ENCODE measurements at places on chromosomes 6 and 20.

GRCh38 chr6:166751051-166751595, 124.1 kb upstream of the RPS6KA2 start:
- no peak for DNase-seq

GRCh38 chr20:3705491-3705969, 6.9 kb downstream of the SIGLEC1 start:
- DNase-seq, result no peak

DNA sequence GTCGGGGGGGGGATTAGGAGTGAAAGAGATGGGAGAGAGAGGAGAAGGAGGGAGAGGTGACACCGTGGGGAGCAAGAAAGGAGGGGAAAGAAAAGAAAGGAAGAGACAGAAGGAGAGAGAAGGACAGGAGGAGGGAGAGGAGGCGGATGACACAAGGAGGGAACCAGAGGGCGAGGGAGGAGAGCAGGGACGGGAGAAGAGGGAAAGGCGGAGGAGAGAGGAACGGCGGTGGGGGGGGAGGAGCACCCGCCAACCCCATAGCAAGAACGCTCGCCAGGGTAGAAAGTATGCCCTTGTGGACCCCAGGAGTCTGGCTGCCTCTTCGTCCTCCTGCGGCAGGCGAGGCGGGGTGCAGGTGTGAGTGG, 4.5 kb upstream of the INSM1 start:
- DNase-seq, result no peak

DNA sequence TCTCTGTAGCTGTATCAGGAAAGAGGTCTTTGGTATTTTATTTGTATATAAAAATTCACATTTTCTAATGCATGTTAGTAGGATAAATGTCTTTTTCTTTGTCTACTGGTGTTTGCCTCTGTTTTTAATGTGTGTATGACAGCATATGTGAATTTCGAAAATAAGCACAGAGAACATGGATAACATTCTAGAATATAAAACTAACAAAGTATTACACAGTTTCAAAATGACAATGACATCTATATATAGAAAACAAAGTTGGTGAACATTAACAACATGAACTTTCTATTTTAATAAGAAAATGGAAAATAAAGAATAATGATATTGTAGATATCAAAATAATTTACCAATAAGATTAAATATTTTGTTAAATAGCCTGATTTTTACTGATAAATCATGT, 608.0 kb downstream of the COL12A1 start:
- DNase-seq, result no peak

- DNase-seq, result no peak
Measured at GRCh38 chr6:27872642-27873020, 39.6 kb downstream of the OR2B2 start.

DNA sequence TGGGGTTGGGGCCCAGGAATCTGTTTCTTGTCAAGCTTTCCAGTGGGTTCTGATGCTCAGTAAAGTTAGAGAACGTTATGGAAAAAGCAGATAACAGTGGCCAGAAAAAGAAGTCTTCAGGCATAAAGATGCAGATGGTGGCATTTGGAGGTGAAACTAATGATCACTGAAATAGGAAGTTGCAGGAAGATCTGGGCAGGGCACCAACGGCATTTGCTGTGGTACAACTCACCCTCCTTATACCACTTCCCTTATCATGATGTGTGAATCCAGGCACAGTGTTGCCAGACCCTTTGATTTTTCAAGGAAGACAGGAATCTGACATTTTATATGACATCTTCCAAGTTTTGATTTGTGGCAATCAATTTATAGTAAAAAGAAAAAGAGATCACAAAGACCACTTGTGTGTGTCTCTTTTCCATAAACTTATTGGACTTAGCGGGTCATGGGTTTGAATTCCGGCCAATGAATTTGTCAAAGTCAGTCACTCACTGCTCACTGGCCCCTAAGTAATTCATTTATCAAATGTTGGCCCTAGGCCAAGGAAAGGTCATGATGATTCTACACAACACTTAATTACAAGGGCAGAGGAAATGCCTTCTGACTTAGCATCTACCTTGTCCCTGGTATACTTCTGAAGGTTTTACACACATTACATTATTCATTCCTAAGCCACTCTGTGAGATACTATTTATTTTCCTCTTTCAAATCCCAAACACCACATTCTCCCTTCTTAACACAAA, 37.6 kb downstream of the LAMP5 start:
- no peak for DNase-seq

DNA sequence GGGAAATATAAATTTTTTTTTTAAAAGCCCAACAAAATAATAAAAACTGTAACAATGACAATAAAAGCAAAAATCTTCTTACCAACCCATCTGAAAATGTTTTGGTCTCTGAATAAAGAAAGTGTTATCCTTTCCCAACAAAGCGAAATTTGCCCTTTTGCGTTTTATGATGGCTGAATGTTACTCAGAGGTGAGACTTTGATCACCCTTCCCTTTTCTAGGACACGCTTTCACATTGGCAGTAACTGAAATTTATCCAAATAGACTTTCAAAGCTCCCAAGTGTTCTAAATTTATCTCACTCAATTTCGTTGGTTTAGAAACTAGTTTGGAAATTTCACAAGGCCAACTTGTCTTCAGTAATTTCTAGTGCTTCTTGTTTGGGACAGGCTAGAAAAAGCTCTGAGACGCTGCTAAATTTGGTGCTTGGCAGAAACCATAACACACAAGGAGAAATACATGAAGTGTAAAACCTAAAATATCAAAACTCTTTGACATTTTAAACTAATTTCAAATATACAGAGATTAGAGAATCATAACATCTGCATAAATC, 354.5 kb upstream of the CITED2 start:
- no peak for DNase-seq

DNA sequence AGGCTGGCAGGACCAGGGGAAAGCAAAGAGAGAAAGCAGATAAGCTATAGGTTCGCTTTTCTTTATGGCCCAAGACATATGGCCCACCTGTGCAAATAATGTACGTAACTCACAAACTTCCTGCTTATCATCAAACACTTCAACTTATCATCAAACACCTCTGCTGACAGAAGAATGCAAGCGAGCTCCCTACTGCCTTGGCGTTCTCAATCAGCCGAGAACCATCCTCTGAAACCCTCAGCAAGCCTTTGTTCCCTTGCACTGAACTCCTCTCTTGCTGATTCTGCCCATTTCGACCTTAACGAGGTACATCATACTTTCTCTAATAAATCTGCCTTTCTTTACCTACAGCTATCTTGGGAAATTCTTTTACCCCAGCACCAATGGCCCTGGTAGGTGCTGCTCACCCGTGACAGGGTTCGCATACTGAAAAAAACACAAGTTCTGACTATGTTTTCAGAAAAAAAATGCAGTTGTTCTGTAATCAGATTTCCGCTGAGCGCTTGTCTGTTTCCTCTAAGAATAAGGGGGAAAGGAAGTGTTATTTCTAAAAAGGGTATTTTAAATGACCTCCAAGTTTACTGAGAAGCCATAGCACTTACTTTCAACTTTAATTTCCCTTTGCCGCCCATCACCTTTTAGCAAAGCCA, 28.3 kb downstream of the SERPINB6 start:
- peak; percentile 23 for DNase-seq

DNA sequence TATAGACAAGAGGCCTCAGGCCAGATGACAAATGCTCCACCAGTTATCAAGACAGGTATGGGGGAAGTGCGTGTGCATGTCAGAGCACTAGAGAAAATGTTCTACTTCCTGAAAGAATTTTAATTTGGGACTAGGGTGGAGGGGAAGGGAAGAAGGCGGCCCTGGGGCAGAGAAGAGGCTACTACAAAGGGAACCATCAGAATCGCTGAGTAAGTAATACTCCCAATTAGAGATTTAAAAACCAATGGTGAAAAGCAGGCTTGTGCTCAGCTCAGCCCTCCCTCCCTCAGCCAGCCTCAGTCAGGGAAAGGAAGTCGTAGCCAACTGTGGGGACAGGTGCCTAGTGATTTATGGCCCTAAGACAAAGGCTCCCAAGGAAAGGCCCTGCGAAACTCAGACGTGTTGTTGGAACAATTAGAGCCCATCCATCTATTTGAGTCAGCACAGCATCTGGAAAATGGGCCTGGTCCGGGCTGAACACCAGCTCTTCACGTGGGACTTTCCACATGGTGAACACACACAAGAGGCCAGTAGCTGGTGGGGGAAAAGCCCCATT, 15.0 kb upstream of the MAFB start:
- no peak for DNase-seq

- no peak for DNase-seq
Measured at GRCh38 chr6:14772188-14772587, 473.7 kb upstream of the JARID2 start.

GRCh38 chr6:101417900-101418299, 24.4 kb downstream of the GRIK2 start:
- no peak for DNase-seq

DNA sequence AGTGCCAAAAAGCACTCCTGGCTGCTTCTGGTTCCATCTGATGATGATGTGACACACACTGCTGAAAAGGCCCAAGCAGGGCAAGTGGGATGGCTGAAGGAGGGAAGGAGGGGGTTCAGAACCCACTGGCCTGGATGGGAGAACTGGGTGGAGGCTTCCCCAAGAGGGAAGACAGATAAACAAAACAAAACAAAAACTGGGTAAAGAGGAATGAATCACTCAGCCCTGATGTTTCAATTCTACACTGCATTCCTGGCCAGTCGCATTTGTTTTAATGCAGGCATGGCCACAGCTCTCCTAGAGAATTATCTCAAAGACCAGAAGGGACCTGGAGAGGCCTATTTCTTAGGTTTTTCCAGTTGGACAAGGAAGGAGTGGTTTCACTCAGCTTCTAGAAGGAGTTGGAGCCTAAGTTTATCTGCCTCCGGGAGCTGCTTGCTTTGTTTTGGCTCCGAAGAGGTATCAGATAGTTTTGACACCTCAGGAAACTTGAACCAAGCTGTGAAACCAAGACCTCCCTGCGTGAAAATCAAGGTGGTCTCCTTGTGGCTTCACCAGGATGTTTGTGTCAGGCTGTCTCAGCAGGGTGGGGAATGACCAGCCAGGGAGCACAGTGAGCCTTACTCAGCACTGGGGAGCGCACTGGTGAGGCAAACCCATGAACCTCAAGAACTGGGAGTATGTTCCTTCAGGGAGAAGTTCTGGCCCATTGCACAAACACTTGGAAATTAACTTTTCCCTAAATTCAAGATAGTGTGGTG, 16.1 kb downstream of the TTPAL start:
- DNase-seq, result no peak

GRCh38 chr6:137309078-137309762, 90.0 kb upstream of the IFNGR1 start:
- DNase-seq, result peak; percentile 16

DNA sequence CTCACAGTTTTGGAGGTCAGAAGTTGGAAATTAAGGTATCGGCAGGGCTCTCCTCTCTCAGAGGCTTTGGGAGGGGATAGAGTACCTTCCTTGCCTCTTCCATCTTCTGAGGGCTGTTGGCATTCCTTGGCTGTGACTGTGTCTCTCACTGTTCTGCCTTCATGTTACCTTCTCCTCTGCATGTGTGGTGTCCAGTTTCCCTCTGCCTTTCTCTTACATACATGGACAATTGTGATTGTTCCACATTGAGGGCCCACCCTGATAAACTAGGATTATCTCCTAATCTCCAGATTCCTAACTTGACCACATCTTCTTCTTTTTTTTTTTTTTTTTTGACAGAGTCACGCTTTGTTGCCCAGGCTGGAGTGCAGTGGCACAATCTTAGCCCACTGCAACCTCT, 72.1 kb upstream of the SPACA1 start:
- no peak for DNase-seq

- DNase-seq, result no peak
Measured at GRCh38 chr20:49821870-49822331, 9.3 kb downstream of the SLC9A8 start.

DNA sequence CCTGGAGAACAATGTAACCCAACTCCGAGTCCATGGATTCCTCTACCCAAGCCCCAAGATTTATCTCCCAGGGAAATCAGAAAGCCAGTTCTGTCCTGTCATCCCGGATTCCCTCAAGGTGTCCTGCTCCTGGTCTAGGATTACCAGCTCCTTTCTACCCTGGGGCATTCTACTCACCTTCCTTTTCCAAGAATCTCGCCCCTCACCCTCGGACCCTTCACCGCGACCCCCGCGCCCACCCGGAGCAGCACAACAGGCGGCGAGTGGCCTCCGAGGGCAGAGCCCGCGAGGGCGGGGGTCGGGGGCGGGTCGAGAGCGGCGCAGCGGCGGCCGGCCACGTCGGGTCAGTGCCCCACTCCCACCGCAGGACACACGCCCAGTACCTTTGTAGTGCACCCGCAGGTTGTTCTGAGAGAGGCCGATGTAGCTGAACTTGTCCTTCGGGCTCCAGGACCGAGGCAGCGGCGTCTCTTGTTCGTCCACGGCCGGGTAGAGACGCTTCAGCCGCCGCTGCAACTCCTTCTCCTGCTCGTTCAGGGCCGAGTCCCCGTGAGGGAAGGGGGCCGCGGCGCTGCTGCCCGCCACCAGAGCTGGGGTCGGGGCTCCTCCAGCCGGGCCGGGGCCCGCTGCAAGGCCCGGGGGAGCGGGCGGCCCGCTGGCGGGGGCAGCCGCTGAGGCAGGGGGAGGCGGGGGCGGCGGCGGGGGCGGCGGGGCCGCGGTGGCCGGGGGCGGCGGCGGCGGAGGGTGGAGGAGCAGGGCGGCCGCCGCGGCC, 897 bp downstream of the RANBP9 start:
- DNase-seq, result no peak

GRCh38 chr6:119112812-119113530, 34.5 kb upstream of the FAM184A start:
- no peak for DNase-seq

DNA sequence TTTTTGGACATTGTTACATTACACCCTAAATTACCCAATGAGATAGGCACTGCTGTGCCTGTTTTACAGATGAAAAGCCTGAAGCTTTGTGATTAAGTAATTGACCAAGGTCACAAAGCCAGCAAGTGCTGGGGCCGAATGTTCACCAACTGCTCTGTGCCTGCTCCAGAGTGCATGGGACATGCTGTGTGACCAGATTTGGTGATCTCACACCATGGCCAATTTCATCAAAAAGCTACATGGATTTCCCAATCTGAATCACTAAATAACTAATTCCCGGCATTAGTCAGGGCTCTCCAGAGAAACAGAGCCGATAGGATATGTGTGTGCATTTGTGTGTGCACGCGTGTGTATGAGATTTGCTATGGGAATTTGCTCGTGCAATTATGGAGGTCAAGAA, 228.3 kb upstream of the ECI2 start:
- DNase-seq, result no peak

DNA sequence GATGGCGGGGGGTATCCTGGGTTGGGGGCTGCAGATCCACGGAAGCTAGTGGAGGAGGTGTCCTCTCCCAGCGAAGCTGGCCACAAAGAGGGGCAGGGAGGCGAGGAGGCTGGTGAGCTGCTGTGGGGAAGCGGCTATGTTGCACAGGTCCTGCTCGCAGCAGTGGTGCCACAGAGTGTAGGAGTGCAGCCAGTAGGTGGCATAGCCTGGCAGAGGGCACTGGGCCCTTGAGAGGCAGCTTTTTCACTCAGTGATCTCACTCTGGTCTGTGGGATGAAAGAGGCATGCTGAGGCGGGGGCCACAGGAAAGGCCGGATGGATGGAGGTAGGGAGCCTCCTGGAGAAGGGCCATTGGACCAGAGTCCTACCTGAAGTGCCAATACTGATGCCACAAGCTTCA, 2.9 kb upstream of the LY6G6D start:
- DNase-seq, result no peak

GRCh38 chr20:20414640-20415220, 46.8 kb downstream of the INSM1 start:
- DNase-seq, result no peak

- no peak for DNase-seq
Measured at GRCh38 chr6:135974426-135974825, 122.9 kb downstream of the PDE7B start.

- DNase-seq, result no peak
Measured at GRCh38 chr6:88365230-88365629, 199.1 kb upstream of the CNR1 start.
